Spleen (tissue), 13 donors: ENCODE measurements at places on chromosomes 7 and 10.

DNA sequence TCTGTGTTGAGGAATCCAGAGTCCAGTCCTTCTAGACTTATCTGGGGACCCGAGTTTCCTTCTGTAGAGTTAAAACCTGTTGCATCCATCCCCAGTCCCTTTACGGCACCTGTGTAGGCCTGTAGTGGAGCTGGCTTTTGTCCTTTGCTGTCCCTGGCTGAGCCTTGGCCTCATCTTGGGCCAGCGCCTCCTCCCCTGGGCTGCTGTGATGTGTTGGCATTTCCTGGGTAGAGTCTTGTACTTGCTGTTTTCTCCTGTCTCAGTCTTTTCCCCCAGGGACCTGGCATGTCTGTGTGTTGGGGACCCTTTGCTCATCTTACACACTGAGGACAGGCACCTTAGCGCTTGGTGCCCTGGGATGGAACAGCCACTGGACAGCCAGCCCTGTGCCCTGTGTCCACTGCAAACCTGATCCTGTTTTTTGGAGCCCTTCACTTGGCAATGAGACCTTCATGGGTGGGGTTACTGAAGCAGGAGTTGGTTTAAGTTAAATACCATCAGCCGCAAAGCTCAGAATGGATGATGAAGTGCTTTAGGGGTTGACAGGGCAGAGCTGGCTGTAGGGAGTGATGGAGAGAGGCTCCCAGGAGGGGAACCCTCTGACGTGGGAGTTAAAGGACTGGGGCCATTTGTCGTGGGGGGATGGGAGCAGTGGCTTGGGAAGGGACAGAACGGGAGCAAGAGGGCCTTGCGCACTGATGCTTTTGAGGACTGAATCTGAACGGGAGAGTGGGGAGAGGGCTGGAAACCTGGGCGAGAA lies 50.9 kb downstream of the CUX1 start:
- DNase-seq, result no peak

DNA sequence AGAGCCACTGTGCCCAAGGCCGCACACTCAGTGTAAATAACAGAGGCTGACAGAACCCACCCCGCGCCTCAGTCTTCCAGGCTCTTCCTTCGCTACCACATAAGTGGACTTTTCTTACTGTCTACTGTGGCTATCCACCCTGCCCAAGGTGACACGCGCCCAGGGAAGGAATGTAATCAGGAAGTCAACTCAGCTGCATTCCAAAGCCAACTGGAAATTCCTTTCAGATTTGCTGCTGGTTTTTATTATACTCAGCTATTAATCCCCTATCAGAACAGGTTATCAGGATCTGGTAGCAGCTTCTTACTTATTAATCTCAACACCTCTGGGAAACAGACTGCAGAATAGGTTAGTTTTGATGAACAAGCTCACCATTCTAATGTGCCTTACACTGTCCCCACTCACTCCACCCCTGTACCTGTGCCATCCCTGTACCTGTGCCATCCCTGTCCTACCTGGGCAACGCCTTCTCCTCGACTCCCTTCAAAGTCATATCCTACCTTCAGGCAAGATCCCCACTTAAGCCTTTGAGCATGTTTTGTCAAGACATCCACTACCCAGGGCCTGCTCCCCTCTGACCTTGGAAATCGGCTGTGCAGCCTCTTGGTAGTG lies 90.7 kb downstream of the NHLRC2 start:
- no peak for DNase-seq

DNA sequence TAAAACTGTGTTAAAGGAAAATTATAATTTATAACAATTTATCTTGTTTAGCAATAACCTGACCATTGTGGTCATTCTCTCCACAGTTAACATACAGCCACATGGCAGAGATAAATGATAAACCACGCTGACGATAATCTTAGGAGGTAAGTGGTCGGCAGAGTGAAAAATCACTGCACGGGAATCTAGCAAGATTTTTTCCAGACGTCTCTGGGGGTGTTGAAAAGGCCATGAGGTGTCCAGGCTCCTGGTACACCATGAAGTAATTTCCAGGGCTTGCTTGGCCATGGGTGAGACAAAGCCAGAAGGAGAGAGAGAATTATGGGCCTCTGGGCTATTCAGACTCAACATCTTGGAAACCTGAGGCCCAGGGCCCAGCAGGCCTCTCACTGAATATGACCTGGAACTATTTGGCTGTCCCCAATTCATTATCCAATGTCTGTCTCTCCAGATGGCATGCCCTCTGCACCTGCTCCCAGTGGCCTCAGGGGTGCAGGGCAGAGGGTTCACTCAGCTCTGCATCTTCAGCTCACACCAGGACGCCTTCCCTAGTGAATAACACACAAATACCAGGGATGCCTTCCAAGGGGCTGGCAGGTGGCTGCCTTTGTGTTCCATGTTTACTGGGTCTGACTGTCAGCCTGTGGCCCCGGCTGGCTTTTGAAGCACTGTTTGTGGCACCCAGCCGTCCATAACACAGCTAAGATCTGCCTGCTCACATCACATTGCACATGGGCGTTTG lies 590.4 kb upstream of the PFKP start:
- DNase-seq, result no peak

DNA sequence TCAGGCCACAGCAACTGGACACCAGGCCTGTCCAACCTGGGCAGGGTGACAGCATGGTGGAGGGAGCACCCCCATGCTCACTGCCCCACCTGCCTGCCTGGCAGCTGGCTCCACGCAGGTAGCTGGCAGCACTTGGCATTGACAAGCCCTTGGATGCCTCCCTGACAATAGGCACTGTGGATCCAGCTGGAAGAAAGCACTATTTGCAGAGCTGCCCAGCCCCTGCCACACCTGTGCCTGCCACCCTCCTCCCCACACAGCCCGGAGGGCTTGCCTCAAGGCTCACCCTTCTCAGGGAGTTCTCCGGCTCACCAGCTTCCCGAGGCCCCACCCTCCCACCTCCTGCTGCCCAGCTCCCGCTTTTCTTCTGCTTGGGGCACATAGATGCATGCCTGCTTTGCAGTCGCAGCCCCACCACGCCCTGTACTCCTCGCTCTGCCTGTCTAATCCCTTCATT lies 160.1 kb downstream of the NEURL1 start:
- no peak for DNase-seq

- no peak for DNase-seq
These were observed 63.0 kb upstream of the FZD8 start for GRCh38 chr10:35705051-35705450.

GRCh38 chr7:23394488-23395171 lies 75.7 kb downstream of the IGF2BP3 start:
- DNase-seq, result no peak

DNA sequence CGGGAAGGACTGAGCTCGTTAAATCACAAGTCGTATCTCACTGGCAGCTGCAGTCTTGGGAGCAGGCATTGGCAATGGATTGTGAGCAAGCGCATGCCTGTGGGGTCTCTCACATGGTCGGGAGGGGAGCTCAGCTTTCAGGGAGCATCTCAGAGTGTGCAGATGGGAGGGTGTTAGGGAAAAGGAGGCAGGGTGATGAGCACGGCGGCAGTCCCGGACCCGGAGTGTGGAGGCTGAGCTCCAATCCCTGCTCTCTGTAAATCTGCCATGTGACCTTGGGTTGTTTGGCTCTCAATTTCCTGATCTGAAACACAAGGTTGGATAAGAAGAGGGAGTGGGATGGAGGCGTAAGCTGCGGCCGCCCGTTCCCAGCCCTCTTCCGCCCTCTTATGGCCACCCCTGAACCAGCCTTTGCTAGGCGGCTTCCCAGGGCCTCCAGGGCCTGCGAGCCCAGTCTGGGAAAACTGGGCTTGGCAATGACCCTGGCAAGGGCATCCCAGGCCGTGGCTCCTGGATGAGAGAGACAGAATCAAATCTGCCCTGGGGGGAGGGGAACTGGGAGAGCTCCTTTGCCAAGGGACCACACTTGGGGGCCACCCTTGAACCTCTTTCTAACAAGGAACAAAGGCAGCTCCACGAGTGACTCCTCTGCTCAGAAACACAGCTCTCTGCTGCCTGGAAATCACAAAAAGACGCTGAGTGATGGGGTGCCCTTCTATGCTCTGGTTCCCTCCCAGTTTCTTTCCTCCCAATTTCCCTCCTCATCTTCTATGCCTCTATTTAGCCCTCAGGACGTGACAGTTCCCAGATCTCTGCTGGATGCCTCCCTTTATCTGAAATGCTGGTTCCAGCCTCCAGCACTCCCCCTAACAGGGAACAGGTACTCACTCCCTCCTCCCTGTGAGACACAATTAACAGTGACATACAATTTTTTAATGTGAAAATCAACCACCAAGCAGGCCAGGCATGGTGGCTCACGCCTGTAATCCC lies 41.7 kb upstream of the LOXL4 start:
- no peak for DNase-seq

- DNase-seq, result no peak
These were observed 32.8 kb downstream of the UBTD1 start for GRCh38 chr10:97531401-97531986.

DNA sequence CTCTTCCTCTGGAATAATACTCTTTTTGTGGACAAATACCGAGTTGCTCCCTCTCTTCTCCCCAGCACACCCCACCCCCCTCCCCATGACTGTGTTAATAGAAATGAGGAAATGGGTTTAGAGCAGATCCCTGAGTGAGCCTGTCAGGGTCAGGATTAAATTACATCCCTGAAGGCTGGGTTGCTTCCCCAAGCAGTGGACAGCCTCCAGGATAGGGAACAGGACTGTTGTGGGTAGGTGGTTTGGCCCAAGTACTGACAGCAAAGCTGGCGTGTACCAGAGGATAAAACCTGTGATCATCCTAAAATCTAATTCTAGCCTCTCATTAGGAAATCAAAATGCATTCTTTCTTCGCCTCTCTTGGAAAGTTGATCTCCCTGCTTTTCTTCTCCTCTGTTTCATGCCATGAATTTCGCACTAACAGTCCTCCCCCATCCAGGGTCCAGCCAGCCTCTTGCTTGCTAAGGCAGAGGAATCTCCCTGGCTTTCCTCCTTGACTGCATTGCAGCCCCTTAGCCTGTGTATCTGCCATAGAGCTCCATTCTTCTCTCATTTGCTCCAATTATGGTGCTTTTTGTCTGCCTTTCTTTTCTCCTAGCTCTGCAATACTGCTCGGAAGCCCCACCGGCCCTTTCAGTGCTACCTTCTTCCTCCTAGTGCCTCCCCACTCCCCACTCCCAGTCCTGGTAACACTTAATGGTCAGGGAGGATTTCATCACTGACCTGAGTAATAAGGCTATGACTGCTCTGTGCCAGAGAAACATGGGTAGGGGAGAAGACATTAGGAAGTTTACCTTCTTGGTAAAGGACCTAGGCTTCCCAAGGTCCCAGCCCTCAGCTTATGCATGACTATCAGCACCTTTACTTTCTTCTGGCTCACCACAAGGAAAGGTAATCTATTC lies 8.4 kb downstream of the LRRC4 start:
- DNase-seq, result no peak

DNA sequence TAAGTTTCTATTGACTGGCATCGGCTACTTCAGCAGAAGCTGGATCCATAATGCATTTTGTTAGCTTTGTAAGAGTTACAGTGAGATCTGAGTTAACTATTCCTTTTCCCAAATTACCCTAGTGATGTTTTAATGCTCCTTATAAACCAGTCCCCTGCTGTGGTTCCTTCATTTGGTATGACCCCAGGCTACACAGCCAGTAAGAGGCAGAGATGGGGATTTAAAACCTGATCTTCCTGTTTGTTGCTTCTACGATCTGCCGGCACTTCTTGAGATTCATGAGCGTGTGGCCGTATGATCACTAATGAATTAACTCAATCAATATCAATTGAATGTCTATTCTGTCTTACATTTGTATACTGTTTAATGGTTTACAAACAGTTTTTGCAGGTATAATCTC lies 86.1 kb downstream of the CACNB2 start:
- no peak for DNase-seq

- DNase-seq, result no peak
These were observed 113.4 kb downstream of the ST7 start for GRCh38 chr7:117066668-117067067.

GRCh38 chr7:100966542-100967291 lies 2.6 kb upstream of the MUC12 start:
- DNase-seq, result no peak

- DNase-seq, result no peak
These were observed 130.6 kb downstream of the WDR11 start for GRCh38 chr10:120981601-120982391.

DNA sequence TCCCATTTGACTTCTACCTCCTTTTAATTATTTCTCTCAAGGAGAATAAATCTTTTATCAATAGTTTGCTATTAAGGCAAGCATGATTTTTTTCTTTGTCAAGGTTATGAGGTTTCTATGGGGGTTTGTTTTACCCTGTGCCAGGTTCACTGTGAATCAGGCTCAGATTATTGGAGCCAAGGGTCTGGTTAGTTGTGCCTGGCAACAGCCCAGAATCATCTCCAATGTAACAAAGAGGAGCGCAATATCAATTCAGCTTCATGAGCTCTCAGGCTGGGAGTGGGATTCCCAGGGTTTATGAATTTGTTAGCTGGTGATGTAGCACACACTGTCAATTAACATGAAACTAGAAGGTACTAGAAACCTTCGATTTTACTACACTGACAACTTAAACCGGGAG lies 73.2 kb downstream of the AASS start:
- no peak for DNase-seq

GRCh38 chr10:17873946-17874345 lies 64.8 kb downstream of the MRC1 start:
- DNase-seq, result no peak

DNA sequence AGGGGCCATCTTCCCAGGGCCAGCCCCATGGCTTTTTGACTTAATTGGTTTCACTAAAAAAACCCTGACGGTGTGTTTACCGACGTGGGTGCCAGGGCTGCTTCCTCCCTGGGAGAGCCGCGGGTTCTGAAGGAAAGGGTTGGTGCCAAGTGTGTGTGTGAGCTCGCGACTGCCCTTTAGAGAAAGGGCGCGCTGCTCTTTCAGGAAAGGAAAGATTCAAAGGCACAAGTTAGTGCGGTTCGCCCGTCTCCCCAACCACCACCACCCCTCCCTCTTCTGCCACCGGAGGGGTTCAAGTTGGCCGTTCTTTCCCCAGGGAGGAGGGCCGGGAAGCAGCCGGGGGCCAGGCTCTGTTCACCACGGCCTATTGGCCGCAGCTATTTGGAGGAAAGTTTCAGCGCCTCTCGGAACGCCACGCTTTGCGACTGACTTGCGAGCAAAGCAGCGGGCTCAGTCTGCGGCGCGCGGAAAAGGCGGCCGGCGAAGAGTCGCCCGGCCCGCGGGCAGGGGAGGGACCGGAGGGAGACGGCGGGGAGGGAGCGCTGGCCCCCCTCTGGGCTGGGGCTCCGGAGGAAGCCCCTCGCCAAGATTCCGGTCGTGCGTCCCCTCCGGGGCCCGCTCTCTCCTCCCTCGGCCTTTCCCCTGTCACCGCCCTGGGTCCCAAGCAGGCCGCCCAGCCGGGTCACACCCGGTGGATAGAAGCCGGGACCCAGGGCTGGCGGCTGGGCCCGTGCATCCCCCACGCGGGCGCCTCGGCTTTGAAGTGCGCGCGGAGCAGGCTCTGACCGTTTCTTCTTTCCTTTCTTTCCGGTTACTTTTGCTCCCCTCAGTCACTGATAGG lies 165.9 kb upstream of the PPP1R3A start:
- peak; percentile 74 for DNase-seq

DNA sequence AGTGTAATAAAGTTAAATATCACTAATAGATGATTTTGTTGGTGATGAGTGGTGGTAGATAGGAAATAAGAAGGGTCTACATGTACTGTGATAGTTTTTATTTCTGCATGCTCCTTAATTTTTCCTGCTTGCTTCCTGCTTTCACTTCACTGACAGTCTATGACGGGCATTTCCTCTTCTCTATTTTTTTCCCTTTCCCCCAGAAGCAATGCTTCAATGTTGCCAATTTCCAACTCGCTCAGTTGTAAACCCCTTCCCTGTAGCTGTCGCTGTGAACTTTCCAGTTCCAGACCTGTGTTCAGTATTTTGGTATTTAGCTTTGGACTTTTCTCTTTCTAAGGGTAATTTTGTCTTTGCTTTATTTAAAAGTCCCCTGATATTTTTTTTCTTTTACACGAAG lies 123.5 kb upstream of the AGR3 start:
- no peak for DNase-seq
